ENCODE measurements at places on chromosomes 4 and X. TPM values are rescaled to one million over a fixed set of nuclear protein-coding genes. Genes with fewer than 3 reads are reported as not detected.

GRCh38 chr4:12221031-12221430 lies 792.3 kb upstream of the HS3ST1 start:
- no peak for DNase-seq

DNA sequence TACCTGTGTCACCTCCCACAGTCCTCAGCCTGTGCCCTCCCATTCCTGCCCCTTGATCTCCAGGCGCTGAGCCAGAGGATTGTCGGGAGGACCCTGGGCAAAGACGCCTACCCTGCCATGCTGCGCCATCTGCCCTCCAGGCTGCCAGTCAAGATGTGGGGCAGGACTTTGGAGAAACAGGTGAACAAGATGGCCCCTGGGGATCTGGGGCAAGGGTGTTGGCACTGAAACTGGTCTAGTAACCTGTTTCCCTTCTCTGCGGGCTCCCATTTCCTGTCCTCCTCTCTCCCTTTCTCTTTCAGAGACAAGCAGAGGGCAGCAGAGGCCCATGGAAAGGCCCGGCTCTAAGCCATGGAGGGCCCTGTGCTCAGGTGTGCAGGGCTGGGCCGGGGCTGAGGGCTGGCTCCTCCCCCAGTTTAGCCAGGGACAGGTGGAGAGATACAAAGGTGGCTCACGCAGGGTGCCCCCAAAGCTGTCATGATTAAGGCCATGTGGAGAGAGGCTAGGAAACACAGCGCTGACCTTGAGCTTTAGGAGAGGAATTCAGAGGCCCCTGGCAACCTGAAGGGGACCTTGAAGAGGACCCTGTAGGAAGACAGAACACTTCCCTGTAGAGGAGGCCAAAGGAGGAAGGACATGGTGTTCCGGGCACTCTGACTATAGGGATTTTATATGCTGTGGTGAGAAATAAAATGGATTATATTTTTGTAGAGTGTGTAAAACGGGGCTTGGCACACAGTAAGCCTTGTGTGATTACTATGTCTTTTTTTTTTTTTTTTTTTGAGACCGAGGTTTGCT lies at the start of gene GLOD5:
Gene GLOD5 (plus strand): TSS at position 74 of the 798 bp plus-strand sequence. CDS start 44 bp downstream, at position 118.
- no peak for DNase-seq

- DNase-seq, result no peak
Measured at GRCh38 chrX:95622200-95622599, 1062.4 kb upstream of the DIAPH2 start.

- DNase-seq, result no peak
Measured at GRCh38 chr4:98604723-98605122, 53.7 kb downstream of the TSPAN5 start.

GRCh38 chr4:102343964-102344519 lies 1.2 kb downstream of the SLC39A8 start:
- DNase-seq, result no peak

DNA sequence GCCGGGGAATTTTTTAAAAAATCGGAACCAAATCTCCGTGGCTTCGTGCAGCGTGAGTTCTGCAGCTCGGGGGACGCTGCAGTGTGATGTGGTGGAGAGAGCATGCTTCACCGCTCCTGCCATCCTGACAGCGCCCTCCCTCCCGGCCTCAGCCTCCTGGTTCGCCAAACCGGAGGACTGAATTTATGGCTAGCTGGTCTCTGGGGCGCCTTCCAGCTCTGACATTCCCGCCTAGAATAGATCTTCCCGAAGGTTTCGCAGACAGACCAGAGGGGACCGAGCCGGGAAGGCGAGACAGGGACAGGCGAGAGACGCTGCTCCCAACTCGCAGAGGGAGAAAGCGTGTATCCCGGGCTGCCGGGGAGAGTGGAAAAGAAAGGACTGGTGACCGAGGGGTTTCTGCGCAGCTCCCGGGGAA lies 25.9 kb downstream of the HOPX start:
- no peak for DNase-seq

GRCh38 chr4:153611679-153612078 lies 72.4 kb upstream of the TLR2 start:
- DNase-seq, result peak; percentile 4

GRCh38 chr4:38919494-38919893 lies 51.9 kb downstream of the FAM114A1 start:
- DNase-seq, result no peak

- DNase-seq, result no peak
Measured at GRCh38 chr4:1050486-1051213, 39.2 kb downstream of the FGFRL1 start.

- no peak for DNase-seq
Measured at GRCh38 chr4:38611676-38612075, 52.3 kb upstream of the KLF3 start.

DNA sequence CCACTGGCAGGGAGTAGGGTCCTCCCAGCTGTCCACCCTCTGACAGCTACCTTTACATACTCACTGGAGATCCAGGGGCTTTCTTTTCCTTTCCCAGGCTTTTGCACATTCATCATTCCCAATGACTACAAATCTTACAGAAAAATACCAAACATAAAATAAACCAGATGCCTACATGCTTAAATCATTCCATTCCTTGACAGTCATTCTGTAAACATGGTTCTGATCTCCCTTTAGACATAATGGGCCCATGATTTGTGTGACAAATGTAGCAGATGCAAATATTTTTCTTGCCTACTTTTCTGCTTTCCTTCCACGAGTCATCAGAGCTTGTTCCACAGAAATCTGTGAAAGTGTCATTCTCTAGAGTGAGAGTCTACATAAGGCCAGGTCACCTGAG lies 207.0 kb downstream of the IDS start:
- no peak for DNase-seq

DNA sequence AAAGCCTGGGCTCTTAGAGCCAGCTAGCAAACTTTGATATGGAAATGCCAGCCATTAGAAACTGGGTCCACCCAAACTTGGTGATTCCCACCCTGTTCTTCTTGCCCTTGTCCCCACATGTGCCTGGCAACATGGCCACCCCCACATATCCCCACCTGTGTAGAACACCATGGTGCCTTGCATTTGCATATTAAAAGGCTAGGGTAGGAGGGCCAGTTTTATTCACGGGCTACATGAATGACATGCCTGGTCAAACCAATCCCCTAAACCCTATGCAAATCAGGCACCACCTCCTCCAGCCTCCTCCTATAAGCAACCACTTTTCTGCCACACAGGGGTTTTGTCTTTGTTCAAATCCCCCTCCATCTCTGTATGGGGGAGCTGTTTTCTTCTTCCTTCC lies 104.9 kb downstream of the CLNK start:
- no peak for DNase-seq

DNA sequence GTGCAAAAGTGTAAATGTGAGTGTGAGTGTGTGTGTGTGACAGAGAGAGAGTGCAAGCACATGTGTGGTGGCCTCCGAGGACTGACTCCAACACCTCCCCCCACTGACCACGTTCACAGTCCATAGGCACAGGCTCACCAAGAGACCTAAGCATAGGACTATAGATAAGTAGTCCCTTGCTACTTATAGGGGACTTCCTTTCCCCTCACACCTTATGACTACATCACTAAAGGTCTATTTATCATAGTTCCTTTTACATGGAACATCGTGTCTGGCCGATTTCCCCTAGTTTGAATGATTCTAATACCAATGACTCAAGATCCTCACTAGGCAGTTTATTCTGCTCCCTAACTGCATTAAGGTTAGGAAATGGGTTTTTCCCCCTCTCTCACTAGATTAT lies 17.8 kb downstream of the FRMPD3 start:
- no peak for DNase-seq

- DNase-seq, result no peak
Measured at GRCh38 chrX:134963041-134963440, 27.8 kb upstream of the SMIM10 start.

- DNase-seq, result no peak
Measured at GRCh38 chr4:107115185-107115847, 79.2 kb upstream of the DKK2 start.

- no peak for DNase-seq
Measured at GRCh38 chrX:10160211-10160610, 3.4 kb downstream of the CLCN4 start.

DNA sequence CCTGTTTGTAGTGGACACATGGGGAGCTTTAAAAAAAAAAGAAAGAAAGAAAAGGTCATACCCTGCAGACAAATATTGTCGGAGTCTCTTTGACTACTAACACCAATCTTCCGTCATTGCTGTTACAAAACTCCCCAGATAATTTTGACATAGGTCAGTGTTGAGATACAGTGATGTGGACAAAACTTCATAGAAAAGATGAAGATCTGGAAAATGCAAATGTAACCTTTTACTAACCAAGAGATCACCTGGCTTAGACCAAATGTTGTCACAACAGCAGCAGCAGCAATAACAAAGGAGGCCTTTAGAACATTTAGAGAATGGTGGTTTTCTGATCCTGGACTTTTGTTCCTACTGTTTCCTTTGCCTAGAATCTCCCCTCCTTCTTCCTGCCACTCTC lies 8.1 kb upstream of the COMMD8 start:
- no peak for DNase-seq

GRCh38 chrX:83529950-83530349 lies 21.9 kb downstream of the POU3F4 start:
- no peak for DNase-seq

GRCh38 chr4:109408711-109409110 lies 24.9 kb upstream of the SEC24B start:
- no peak for DNase-seq

- no peak for DNase-seq
Measured at GRCh38 chrX:109872021-109872732, 130.7 kb upstream of the TMEM164 start.

GRCh38 chr4:26094911-26095310 lies 180.9 kb downstream of the SMIM20 start:
- no peak for DNase-seq

DNA sequence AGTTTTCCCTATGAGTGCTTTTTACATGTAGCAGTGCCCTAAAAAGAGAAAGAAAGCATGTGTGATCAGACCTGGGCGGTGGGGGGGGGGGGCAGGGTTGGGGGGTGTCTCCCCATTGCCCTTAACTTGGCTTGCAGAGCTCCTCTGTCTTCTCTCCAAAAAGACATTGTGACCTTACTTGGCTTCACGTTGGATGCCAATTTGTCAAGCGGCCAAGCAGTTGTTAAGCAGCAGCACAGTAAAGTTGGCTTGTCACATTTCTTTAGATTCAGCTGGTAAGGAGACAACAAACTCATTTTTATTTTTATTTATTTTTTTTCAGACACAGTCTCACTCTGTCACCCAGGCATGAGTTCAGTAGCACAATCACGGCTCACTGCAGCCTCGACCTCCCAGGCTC lies 57.3 kb upstream of the ZNF157 start:
- DNase-seq, result no peak

DNA sequence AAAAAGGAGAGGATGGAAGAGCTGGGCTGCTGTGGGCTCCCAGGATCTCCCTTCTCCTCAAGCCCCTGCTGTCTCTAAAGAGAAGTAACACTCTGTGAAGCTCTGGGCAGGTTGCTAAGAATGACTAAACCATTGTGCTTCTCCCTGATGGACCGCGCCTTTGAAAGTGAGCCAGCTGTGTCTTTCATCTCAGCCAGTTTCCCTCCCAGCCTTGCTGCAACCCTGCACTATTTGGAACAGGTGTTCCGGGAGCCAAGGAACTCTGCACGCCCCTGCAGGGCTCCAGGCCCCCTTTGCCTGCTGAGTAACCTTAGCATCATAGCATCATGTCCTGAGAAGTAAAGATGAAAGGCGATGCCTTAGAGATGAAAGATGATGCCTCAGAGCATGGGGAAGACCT lies 39.7 kb downstream of the SMIM20 start:
- DNase-seq, result no peak

DNA sequence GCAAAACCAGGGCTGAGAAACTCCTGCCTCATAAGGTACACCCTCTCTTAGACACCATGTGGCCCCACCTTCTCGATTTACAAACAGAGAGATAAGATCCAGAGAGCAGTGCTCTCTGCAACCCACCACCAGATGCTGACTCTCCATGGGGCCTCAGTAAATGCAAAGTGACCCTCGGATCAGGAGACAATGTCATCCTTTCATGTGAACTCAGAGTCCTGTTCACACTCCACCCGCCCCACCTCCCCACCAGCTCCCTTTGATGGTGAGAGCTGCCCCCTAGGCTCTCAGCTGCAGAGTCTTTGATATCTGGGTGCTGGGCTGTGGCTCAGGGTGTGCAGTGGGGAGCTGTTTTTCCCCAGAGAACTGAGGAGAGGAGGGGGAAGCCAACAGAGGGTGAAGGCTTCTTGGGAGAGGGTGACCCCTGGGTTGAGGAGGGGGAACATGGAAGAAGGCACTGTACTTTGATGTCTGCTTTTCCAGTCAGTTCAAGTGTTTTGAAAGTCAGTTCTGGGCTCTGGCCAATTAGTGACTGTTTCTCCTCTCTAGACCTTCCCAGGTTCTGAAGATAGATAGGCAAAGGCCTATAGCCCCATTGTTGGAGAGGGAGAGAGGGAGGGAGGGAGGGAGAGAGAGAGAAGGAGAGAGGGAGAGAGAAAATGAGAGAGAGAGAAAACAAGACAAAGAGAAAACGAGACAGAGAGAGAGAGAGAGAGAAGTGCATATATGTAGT lies 88.2 kb downstream of the SCD5 start:
- DNase-seq, result no peak

DNA sequence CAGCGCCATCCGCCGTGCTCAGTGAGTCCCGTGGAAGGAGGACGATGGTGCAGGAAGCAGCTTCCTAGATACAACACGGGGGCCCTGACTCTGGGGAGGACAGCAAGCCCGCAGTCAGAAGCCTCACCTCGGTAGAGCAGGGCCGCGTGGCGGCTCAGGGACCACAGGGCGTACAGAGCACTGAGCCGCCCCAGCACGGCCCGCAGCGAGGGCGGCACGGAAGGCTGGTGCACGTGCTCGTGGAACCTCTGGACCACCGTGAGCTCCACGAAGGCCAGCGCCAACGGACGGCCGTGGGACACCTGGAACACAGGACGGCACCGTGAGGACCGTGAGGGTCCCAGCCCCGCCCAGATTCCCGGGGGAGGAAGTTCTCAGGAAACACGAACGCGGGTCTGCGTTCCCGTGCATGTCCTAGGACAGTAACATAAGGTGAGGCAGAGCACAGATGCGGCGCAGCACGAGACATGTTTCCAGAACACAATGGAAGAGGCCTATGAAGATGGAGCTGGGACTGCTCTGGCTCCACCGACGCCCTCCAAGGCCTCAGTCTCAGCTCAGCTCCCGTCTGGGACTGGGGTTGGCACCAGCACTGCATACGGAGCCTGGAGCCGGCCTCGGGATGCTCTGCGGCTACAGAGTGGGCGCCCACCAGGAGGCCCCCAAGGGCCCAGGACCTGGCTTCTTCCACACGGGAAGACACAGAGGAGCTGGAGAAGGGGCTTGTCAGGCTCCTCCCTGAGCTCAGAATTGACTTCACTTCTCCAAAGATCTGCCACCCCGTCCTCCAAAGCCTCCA lies 65.5 kb downstream of the ACOX3 start:
- DNase-seq, result no peak

Gene RADX
- 3.6 TPM for total RNA-seq

Gene NDNF
- 0.08 TPM for total RNA-seq

Gene TLL1
- 7.9 TPM for total RNA-seq

Gene BCLAF3
- 4.5 TPM for total RNA-seq

Gene CT55
- total RNA-seq, result not detected

Gene GPC4
- 33.1 TPM for total RNA-seq

Measured in kidney epithelial cell (primary cell).